ENCODE measurements at places on chromosomes 16 and 17. TPM values are rescaled to one million over a fixed set of nuclear protein-coding genes. Genes with fewer than 3 reads are reported as not detected.

Gene TOX3
- not detected for total RNA-seq

Gene B9D1
- total RNA-seq: 8.7 TPM

Gene ICAM2
- 41.6 TPM for total RNA-seq

Gene TAC4
- total RNA-seq: not detected

Gene ERBB2
- total RNA-seq: 6.3 TPM

Gene CES3
- total RNA-seq: 0.17 TPM

Gene RTN4RL1
- 0.30 TPM for total RNA-seq

Gene MYO15B
- 24.6 TPM for total RNA-seq

Gene CX3CL1
- not detected for total RNA-seq

Gene CTRL
- total RNA-seq: 1.8 TPM

Gene SHPK
- total RNA-seq: 7.5 TPM

Measured in activated naive CD4-positive, alpha-beta T cell treated with anti-CD3 and anti-CD28 coated beads for 36 hours (primary cell).